ENCODE measurements at places on chromosomes 2 and 18.
A peak's percentile ranks its signal among the peaks of the same experiment; 100 is the strongest.

DNA sequence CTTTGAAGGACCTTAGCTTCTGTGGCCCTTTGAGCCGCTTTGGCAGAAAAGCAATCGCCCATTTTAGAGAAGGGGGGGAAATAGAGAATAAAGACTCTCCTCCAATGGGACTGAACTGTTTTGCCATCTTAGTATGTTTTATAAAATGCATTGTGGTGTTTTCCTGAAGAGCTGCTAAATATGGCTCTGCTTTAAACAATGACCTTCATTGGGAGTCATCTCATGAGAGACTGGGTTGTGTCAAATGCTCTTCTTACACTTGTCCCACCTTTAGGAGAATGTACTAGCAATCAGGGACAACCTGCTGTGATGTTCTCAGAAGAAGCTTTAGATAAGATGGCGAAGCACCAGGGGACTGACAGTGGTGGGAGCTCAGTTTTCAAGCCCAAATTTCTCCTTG, 418.9 kb upstream of the POU3F3 start:
- no peak for DNase-seq

DNA sequence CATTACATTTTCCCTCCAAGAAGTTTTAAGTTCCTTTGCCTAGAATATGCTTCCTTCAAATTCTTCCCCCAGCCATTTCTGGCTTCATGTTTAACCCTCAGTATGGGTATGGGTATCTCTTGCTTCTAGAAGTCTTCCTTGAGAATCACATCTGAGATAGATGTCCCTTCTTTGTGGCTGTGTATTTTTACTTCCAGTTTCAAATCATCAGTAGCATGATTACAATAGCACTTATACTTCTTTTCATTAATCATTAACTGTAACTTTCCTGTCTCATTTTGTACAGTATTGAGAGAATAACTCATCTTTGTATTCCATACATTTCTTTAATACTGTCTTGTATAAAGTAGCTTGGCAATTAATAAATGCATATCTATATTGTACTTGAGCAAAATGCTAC, 17.3 kb upstream of the PDE1A start:
- DNase-seq, result no peak

- no peak for DNase-seq
Observed at GRCh38 chr2:222506230-222506935, 82.0 kb downstream of the SGPP2 start.

- DNase-seq, result peak; percentile 8
Observed at GRCh38 chr2:9668687-9669345, 38.0 kb upstream of the YWHAQ start.

DNA sequence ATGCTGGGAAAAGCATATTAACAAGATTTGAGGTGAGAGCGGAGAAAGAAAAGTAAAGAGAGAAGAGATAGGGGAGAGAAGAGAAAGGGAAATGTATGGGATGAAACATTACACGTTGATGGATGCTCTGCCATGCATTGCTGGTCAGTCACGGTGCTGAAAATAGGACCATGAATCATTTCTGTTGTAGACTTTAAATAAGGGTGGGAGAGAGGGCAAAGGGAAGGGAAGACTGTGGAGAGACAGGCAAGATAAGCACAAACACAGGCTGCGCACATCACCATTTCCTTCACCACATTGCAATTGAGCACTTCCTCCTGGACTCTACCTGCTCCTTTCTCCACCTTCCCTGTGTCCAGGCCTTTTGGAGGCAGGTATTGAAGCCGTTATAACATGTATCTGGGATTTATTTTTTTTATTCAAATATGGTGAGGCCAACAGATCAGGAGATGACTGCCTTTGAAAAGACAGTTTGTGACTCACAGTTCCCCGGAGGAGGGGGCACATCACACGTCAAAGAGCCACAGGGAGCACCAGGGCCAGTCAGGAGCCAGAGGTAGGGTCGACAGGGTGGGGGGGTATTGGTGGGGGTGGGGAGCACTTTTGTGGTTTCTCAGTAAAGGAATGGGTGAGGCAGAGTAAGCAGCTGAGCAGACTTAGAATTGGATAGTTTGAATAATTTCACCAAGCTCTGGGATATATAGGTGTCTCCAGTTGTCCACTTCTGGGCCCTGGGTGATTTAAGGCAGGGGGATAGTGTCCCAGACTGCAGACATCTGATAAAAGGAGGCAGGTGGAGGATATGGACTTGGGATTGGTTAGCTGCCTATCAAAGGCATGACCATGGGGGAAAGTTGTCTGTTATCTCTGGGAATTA, 372.8 kb upstream of the ST6GAL2 start:
- DNase-seq, result no peak
